Adipocyte (in vitro differentiated cells): ENCODE measurements at places on chromosomes 2 and 18.

GRCh38 chr2:8457092-8457481, 224.8 kb upstream of the ID2 start:
- DNase-seq, result no peak

- no peak for DNase-seq
Observed at GRCh38 chr18:49546719-49547273, 15.1 kb upstream of the LIPG start.

DNA sequence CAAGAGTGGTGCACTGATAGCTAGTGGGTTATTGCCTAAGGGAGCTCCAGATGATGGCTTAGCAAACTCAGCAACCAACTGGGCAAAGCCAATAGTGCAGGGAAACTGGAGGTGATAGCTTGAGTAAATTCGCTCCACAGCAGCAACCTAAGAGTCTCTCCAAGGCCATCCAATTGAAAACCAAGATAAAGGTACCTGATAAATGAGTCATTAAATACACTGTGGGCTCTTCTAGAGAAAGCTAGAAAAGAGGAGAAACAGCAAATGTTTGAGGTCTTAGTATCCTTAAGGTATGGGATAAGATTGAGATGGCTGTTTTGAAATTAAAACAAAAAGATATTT, 197.8 kb upstream of the ERBB4 start:
- no peak for DNase-seq

DNA sequence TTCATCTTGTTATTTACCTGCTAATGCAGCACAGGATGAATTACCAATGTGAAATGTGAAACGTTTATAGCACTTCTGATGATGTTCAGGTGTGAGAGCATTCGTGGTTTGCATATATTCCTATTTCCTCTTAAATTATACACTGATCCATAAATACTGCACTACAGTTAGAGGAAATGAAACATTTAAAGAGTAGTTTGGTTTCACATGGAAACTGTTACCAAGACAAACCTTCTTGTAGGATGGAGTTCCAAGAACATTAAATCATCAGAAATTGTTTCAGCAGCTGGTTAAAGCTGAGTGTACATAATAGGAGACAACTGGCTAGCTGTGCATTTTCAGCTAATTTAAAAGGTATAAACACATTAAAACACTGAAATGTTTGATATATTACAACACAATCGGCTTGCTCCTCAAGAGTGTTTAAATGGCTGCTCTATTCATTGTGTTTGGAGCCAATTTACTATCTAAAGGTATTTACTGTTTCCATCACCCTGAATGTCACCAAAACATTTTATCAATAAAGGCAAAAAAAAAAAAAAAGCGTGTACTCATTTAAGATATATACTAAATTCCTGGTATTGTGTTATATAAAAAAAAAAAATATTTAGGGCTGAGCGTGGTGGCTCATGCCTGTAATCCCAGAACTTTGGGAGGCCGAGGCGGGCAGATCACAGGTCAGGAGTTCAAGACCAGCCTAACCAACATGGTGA, 100.6 kb downstream of the DYM start:
- DNase-seq, result peak; percentile 86

DNA sequence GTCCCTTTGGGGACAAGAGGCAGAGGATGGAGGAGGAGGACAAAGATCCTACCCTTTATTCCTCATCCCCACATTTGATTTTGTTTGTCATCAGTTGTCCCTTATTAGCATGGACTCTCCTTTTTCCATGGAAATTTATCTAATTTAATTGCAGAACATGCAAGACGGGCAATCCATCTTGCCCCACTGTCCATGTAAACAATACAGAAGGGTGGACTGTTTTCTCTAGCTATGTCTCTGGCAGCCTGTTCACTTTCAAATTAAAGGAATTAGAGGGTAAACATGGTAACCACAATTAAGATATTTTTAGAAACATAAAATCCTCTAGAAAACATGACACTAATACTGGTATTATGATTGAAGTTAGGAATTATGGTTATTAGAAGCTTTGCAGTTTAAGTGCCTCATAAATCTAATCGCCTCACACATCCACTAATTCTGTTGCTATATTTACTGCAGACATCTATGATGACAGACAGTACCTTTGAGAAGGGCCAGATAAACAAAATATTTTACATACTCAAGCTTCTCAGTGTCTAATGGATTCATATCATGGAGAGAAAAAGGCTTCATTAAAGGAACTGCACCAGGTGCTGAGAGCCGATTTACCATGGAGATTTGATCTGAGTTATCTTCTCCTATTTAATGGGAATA, 215.5 kb downstream of the LNPK start:
- no peak for DNase-seq

DNA sequence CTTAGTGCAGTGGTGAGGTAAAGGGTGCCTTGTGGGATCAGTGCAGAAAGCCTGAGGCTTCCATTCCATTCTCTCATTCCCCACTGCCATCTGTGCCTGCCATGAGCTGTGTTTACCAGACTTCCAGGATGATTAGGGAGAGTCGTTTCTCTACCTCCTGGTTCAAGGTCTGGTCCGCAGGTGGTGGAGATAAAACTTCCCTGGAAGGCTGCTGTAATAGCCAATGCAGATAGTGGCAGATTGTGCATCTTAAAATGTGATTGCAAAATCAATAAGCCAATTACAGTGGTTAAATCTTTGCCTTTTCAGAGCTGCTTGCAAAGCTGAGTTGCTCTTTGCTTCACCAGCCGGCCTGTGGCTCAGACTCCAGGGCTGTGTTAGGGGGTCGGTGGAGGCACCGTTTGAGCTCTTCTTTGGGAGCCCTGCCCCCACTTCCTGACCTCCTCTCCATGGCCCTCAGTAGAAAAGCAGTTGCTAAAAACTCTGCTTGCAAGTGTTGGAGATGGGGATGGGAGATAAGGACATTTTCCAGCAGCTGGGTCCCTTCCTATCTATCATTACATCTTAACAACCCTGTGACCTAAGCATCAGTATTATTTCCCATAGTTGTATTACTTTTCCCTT, 95.2 kb upstream of the HS6ST1 start:
- peak; percentile 4 for DNase-seq

- peak; percentile 78 for DNase-seq
Observed at GRCh38 chr2:64462940-64463700, 9.2 kb downstream of the LGALSL start.

DNA sequence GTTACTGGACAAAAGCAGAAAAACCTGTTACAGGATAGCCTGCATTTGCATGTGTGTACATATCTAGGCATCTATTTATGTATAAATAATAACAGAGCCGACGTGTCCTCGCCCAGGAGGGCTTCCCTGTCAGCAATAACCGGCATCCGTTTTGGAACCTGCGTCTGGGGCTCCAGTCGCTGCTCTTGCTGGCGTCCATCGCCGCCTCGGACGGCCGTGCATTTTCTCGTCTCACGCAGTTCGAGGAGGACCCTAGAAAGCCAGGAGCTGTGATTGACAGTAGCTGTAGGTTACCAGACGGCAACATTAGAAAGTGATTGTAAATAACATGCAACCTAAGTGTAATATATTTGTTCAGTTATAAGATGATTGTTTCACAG, 132.6 kb downstream of the NFATC1 start:
- no peak for DNase-seq

GRCh38 chr2:199524689-199525574, 67.2 kb upstream of the SATB2 start:
- DNase-seq, result no peak

DNA sequence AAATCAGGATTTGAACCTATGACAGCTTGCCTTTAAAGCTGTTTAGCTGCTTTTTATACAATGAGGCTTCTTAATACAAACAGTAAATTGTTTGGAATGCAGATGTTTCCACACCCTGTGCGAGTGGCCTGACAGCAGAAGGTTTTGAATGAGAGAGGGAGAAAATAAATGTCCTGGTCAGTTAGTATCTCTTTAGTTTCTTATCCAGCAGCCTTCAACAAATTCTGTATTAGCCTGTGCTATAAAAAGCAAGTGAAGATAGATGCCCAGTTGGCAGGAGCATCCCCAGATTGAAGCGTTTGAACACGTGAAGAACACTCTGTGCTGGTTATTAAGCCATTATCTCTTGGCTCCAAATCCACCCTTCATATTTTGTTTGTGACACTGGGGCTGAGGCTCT, 70.6 kb downstream of the CERS6 start:
- no peak for DNase-seq

DNA sequence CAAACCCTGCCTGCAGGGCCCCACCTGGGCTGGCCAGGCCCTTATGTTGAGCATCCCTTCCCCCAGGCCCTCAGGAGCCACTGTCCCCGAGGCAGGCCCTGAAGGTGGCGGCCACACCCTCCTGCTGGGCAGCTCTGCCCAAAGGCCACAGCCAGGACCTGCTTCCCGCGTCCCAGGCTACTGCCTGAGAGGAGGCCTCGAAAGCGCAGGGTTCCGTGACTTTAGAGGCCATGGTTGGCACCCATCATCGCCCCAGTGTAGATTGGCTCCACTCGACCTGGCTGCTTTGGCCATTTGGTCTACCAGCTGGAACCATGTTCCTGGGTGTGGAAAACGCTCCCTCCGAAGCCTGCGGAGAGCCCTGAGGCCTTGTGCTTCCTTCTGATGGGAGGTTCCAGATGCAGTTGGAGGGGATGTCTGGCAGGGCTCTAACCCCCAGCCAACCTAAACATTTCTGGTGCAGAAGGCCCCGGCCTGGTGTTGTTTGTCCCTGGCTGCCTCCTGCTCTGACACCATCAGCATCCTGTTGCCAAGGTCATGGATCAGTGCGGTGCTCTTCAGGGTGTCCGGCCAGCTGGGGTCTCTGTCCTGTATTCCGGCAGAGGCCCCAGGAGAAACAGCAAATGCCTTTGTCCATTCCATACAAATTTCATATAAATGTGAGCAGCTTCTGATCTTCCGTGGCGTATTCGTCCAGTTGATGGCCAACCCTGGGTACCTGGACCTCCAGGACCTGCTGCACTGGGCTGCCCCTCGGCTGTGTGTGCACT, 14.7 kb downstream of the CAPN10 start:
- DNase-seq, result no peak
